NCI-H1694 (cell line): ENCODE measurements at places on chromosomes 5 and 9.
A peak's percentile ranks its signal among the peaks of the same experiment; 100 is the strongest.

DNA sequence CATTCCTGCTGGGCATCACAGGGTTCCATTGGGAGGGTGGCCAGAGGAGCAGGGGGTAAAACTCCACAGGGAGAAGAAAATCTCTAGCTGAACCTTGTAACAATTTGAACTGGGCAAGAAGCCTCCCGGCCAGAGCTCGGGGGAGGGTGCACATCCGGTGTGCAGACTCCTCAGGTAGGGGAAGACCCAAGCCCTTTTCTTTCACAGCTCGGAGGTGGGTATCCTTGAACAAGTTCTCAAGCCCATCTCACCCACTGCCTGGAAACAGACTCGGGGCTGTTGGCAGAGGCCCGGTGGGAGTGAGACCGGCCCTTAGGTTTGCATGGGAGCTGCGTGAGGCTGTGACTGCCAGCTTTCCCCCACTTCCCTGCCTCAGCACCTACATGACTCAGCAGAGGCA lies 111.5 kb upstream of the IL7R start:
- no peak for DNase-seq

DNA sequence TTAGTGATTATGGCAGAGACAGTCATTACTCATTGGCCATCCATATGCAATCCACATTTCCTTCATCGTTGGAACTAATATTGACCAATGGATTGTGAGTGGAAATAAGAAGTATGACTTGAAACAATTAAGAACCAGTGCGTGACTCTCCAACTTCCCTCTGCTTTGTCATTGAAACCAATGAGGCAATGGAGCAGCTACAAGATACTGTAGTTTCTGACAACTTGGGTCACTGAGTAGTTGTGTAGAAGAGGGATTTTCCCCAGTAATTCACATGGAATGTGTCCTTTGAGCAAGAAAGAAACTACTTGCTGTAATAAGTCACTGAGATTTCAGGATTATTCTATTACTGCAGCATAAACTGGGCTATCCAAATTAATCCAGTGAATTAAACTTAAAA lies 785.3 kb upstream of the RIOK2 start:
- DNase-seq = no peak

DNA sequence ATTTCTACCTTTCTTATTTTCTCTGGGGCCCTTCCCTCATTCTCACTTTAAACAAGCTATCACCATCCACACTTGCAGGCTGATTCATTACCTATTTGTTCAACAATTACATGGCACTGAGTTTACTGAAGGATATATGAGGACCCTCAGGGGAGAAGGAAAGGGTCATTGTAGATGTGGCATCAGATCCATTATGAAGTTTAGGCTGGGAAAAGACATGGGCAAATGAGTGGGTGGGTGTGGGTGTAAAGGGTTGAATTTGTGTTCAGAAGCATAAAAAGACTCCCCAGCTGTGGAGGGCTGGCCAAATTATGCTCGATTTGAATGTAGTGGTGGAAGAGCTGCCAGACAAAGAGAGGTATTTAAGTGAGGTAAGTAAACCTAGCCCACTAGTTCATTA lies 55.9 kb upstream of the MTAP start:
- no peak for DNase-seq

DNA sequence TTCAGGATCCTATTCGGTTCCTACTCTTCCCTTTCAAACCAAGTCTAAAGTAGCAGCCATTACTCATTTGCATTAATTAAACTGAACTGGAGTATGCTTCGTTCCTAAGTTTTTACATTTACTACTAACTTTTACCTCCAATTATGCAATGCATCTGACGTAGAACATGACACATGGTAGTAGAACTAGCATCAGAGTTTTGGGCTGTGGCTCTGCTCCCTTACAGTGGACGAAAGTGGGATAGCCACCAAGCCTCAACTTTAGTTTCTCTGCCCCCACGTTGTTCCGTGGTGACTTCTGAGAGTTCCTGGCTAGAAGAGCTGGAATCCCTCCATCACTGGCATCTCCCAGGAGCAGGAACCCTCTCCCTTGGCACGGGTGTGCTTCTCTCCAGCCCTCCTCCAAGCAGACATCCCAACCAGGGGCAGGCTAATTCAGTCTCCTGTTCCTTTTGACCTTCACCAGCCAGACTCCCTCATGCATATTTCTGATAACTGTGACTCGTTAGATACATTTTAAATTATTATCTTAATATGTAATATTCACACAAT lies 2.9 kb downstream of the IFNE start:
- DNase-seq = no peak

DNA sequence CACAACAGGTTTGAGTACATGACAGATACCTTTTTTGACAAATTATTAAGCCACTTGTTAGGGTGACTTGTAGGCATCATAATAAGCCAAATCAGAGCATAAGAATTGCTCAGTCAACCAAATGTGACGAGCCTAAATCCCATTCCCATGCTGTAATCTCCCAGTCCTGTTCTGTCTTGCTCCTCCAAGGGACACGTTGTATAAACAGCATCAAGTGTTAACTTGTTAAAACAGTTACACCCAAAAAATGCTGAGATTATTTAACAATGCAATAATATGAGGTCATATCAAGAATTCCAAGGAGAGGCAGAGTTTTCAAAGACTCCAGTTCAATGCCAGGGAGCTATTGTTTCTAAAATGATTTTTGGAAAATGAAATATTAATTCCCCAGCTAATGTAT lies 76.2 kb downstream of the SH3TC2 start:
- no peak for DNase-seq

DNA sequence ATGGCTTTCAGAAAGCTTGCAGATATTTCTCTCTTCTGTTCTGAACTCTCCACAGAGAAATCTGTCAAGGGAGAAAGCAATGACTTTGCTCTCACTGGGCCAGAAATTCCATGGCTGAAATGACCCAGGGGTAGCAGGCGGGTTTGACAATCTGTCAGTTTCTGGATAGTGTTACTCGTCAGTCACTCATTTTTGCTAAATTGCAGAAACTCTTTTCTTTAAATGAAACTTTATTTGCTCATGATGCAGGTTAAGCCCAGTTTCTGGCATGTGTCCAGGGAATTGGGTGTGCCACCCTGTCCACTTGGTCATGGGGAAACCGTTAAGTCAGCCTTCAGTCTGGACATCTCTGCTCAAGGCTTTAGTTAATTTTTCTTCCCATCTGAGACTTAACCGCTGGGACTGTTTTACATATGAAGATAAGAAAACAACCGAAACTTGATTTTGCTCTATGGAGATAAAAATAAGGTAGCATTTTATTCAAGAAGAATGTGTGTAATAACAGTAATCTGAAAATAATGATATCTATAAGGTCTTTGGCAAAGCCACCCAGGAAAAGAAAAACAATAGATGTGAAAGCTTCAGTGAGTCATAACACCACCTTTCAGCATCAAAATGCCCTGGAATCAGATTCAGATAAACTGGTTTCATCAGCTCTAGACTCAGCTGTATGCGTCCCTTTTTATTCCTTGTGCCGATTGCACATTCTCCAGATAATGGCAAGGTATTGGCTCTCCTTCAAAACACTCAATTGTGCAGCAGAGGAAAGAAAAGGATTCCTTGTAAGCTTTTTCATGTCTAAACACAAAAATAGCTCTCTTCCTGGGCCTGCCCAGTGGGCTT lies 308.3 kb downstream of the ZSWIM6 start:
- DNase-seq = no peak

GRCh38 chr5:75558221-75558620 lies 46.5 kb downstream of the POLK start:
- no peak for DNase-seq

GRCh38 chr5:81665795-81666194 lies 85.1 kb downstream of the SSBP2 start:
- no peak for DNase-seq

GRCh38 chr9:94002316-94003140 lies 47.4 kb upstream of the BARX1 start:
- peak; percentile 67 for DNase-seq

GRCh38 chr9:134406366-134407120 lies 80.3 kb downstream of the RXRA start:
- no peak for DNase-seq

- no peak for DNase-seq
These were observed 100.9 kb upstream of the PTGER4 start for GRCh38 chr5:40578501-40579451.

DNA sequence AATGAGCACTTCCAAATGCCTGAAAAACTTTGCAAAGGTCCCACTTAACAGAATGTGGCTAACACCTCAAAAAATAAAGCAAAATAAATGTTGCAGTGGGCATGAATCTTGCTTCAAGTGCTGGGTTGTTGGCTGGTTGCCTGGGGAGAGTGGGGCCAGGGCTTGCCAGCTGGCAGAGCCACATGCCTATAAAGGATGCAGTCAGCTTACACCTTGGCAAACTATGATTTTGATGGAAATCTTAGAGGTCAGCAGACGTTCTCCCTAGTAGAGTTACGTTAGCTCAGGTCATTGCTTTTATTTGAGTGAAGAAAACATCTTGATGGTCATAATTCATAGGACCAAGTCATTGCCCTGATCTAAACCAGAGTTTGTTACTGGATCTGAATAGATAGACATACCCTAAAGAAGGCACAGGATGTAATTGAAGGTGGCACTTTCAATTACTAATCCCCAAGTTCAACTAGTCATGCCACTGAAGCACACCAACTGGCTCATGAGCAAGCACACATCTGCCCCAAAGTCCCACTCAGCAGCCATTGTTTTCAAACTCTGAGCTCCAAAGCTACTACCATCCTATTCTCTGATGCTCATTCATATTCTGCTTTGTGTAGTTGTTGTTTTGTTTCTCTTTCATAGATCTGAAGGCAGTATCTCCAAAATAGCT lies 51.2 kb upstream of the ZSWIM6 start:
- DNase-seq = peak; percentile 83

DNA sequence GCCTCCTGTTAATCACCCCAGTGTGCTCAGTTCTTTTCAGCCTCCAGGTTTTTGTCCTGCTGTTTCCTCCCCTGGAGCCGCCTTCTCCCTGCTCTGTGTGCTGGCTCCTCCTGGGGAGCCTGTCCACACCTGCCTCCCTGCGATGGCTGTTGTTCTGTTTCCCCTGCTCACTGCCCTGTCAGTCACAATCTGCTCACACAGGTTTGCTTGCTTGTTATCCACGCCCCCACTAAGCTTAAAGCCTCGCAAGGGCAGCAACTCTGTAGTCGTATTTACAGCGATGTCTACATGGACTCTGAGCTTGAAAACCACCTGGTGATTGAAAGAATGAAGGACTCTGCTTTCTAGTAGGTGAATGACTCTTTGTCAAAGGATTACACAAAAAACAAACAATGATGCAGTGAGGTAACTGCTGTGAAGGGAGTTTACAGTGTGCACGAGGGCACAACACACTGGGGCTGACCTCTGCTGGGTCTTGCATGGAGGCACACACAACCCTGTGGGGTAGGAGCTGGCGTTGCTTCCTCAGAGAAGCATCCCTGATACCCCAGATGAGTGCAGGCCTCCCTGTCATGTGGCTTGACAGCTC lies 39.6 kb upstream of the TEX48 start:
- DNase-seq = no peak

- DNase-seq = no peak
These were observed 149.0 kb downstream of the PDE4D start for GRCh38 chr5:59744531-59744992.

- no peak for DNase-seq
These were observed 69.6 kb downstream of the CHSY3 start for GRCh38 chr5:129973716-129974426.

- DNase-seq = no peak
These were observed 1613.2 kb upstream of the ACO1 start for GRCh38 chr9:30771163-30771708.

DNA sequence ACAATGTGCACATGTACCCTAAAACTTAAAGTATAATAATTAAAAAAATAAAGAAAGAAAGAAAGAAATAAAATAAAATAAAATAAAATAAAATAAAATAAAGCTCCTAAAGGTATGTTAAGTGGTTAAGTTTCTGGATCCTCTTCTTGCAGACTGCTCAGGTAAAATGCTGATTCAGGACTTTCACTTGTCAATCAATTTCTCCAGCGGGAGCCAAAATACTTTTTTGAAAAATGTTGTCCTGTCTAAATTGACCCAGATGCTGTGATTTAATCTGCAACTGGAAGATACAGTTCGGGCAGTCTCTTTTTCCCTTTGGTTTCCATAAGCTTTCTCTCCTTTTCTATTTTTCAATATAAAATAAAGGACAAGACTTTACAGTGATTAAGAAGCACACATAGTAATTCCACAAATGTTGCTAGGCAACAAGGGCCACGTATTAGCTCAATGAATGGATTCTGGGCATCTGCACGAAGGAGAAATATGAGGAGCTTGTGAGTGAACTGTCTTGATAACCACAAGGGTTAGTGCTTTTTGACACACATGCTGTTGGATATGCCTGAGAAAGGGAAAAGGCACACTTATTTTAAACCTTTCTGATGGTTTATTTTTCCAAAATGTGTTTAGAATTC lies 38.6 kb downstream of the HTR4 start:
- no peak for DNase-seq

DNA sequence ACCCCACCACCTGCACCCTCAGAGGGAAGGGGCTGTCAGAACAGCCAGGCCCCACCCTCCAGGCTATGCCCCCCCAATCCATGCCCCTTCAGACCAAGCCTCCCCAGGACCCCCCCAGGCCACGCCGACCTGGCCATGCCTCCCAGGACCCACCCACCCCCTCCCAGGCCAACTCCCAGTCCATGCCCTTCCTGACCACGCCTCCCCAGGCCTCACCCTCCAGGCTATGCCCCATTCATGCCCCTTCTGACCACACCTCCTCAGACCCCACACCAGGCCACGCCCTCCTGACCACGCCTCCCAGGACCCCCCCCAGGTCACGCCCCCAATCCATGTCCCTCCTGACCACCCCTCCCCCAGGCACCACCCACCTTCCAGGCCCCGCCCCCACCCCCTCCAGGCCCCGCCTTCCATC lies 27.6 kb downstream of the TPPP start:
- no peak for DNase-seq

GRCh38 chr9:130995086-130996011 lies 13.6 kb upstream of the LAMC3 start:
- no peak for DNase-seq

- DNase-seq = no peak
These were observed 2.9 kb upstream of the PTGER4 start for GRCh38 chr5:40676613-40677343.

DNA sequence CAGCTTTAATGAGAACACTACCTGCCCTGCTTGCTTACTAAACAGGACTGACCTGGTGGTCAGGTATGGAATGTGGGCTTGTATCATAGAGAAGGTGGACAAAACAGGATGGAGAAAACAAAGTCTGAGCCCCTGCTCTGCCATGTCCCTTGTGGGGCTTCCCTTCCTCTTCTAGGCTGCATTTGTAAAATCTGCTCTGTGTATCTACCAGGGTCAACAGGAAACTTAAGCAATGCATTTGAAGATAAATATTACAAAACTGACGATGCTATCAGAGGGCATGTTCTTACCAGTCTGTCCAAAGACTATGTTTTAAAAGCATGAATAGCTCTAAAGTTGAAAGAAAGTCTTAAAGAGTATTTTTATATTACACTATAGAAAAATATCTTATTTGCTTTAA lies 228.7 kb downstream of the DCP2 start:
- DNase-seq = no peak

DNA sequence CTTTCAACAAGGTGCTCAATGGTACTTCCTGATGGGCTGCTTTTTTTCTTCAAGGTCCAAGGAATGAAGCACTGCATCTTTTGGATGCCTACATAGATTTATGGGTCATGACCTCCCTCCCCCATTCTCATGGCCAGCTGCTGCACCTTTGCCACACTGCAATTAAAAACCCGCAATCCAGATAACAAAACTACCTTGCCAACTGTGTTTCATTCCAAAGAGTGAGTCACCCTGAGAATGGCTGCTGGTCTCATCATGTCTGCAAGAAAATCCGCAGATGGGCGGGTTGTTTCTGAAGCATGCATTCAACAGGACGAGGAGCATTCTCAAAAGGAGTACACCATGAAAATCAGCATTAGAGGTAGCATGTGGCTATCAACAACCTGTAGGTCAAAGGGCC lies 139.8 kb downstream of the ELAVL2 start:
- DNase-seq = no peak
